ENCODE measurements at places on chromosomes 7 and 10.
A peak's percentile ranks its signal among the peaks of the same experiment; 100 is the strongest.

DNA sequence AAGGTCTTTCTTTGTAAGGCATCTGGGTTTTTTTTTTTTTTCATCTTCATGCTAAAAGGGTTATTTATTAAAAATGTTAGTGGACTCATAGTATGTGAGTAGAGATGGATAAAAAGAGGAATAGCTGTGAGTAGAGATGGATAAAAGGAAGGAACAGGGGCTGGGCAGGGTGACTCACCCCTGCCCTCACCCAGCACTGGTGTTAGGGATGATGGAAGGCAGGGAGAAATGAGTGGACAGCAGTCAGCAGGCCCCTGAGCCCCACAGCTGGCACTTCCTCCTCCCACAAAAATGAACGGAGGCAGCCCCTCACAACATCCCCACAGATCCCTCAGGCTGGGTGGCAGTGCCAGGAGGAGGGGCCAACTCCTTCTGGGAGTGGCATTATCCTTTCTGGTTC is 39.3 kb downstream of the ANTXRL start:
- no peak for DNase-seq

GRCh38 chr10:9910446-9910845 is 1107.2 kb upstream of the CELF2 start:
- DNase-seq: no peak

DNA sequence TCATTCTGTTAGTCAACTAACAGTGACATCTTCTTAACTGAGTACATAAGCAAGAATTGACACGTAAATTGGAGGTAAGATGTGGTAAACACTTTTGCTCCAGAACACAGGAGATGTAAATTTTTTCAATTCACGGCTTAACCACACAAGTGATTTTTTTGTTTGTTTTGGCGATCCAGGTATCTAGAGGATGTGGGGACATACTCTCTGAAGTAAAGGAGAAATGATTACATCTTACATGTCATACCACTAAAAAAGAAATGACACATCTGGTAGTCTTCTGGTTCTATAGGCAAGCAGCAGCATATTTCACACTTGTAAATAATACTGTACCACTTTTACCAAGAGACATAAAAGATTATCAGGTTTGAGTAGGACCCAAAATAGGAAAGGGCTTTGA is 200.3 kb upstream of the ZWINT start:
- DNase-seq: no peak

- no peak for DNase-seq
Measured at GRCh38 chr7:77313085-77313484, 103.1 kb downstream of the GSAP start.

GRCh38 chr7:156684251-156684650 is 43.7 kb downstream of the RNF32 start:
- no peak for DNase-seq

DNA sequence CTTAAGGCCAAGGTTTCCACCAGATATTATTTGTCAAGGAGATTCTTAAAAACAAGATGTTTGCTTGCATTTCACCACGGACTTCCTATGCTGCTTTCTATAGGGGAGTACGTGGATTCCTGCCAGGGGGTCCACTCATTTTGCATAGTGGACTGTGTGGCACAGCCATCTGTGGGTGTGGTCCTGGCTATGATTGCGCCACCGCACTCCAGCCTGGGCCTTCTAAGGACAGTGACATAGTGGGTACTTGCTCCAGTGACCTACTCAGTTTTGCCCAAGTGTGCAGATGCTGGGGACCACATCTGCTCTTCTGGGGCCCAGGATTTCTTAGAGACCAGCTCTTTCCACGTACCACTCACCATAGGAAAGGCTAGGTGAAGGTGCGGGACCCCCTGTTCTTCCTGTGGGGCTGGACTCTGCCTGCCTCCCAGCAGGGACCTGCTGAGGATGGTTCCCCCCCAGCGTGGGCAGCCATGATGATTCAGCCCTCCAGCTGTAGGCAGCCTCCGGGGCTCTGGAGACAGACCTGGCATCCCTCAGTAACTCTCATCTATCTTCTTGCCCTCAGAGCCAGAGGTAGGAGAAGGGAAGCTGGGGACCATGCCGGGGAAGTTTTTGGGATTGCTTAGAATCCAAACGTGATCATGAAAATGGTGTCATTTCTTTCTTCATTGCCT is 42.9 kb downstream of the HK1 start:
- no peak for DNase-seq

DNA sequence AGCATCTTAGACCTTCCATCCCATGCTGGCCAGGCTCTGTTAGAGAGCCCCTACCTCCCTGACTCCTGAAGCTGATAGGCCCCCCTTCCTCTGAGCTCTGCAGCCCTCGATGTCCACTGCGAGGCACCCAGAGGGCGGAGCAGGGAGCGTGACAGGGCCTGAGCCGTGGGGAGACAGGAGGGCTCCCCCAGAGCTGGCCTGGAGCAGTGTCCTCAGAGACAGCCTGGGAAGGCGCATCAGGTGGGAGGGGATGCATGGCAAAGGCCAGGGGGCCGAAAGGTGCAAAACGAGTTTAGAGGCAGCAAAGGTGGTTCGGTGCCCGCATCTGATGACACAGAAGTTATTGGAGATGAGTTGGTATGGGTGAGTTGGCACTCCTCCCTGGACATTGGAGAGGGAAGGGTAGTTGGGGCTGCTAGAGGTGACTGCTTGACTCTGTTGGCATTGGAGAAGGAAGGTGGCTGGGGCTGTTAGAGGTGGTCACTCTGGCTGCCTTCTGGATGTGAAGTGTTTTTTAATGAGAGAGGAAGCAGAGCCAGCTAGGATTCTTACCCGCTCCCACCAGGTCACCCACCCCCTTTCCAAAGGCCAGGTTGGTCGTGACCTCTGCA is 53.1 kb downstream of the PRF1 start:
- DNase-seq: no peak

GRCh38 chr10:100655326-100655759 is 90.0 kb upstream of the PAX2 start:
- DNase-seq: no peak

GRCh38 chr7:151228024-151228866 is 1.2 kb upstream of the ABCF2 start:
- DNase-seq: no peak

DNA sequence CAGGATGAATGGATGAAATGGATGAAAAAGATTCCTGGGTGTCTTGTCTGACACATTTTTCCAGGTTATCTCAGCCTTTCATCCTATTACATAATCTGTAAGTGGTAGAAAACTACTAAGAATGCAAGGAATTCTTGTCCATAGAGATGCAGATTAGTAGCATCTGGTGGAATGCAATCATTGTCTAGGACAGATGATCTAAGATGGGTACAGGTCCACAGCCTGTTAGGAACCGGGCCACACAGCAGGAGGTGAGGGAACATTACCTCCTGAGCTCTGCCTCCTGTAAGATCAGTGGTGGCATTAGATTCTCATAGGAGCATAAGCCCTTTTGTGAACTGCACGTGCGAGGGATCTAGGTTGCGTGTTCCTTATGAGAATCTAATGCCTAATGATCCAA is 225.0 kb downstream of the CALN1 start:
- no peak for DNase-seq

DNA sequence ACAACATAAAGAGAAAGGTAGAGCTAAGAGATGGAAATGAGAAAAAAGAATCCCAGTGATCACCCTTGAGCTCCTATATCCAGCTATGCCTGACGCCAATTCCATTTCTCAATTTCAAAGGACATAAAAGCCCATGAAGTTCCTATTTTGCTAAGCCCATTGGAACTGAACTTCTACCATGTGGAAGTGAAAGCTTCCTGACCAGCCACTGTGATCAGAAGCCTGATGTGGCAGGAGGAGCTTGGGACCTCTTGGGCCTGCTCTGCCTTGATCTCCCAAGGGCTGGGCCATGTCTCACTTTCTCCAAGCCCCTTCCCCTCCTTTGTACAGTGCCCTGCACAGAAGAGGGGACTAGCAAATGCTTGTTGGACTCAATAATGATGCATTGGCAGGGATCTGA is 52.7 kb downstream of the PRLHR start:
- DNase-seq: no peak

GRCh38 chr7:42236976-42237810 is at the start of gene GLI3:
GLI3 (minus strand) TSS chr7:42237209; CDS start chr7:42223253, 13,956 bp downstream.
- DNase-seq: peak; percentile 33

DNA sequence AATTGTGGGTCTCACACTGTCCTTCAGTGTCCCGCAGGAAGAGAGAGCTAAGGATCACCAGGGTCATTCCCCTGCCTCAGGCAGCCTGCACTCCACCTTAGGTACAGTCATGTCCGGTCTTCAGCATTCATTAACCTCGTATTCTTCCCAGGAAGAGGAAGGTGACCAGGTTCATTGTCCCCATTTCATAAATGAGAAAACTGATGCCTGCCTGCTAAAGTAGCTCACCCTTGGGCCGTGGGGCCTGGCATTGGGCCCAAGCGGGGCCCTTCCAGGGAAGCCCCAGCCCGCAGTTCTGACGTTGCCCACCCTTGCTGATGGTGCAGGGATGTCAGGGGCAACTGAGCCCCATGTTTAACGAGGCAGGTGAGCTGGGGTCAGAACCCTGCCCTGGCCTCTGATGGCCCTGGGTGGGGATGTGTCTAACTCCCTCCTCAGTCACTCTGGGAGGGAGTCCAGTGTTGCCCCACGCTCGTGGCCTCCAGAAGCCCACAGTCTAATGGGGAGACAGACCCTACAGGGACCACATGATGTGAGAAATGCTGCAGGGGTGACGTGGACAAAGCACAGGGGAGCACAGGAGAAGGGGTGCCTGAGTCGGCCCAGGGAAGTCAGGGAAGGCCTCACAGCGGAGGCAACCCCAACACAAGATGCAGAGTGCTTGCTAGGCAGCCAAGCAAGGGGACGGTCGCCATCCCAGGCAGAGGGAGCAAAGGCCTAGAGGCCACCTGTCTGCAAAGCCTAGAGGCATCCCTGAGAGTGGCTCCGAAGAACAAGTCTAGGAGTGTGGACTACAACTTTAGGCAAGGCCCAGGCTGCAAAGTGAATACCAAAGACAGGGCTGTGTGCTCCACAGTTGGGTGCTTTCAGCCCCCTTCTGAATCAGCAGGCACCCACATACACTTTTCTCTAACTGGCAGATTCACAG is 25.1 kb downstream of the DDIT4 start:
- no peak for DNase-seq

DNA sequence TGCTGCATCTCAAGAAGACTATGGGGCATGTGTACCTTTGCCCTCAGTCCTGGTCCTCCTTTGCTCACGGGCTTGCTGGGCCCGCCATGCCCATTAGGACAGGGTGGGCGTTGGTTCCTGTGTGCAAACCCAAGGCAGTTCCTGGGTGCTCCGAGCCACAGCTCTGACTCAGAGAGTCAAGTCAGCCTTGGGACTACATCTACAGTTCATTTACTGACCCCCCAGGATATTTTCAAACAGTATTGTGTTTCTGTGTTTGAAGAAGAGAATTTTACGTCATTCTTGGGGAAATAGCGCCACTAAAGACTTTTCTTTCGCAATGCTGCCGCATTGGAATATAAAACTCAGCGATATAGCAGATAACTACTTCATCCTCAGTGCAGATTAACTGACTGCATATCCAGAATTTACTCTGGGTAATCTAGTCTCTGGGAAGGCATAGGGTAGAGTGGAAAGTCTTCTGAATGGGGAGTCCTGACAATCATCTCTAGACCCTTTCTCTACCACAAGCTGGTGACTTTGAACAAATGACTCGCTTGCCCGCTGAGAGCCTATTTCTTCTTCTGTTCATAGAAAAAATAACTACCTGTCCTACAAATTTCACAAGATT is 638.9 kb upstream of the FZD8 start:
- no peak for DNase-seq

- no peak for DNase-seq
Measured at GRCh38 chr7:147646568-147646967, 944.0 kb upstream of the C7orf33 start.

- no peak for DNase-seq
Measured at GRCh38 chr7:95536656-95537311, 51.0 kb downstream of the ASB4 start.

- DNase-seq: no peak
Measured at GRCh38 chr7:108486291-108486966, 30.2 kb upstream of the NRCAM start.

GRCh38 chr7:139909379-139910050 is 80.5 kb downstream of the TBXAS1 start:
- DNase-seq: no peak

GRCh38 chr10:127648885-127649284 is 88.1 kb upstream of the FOXI2 start:
- no peak for DNase-seq

DNA sequence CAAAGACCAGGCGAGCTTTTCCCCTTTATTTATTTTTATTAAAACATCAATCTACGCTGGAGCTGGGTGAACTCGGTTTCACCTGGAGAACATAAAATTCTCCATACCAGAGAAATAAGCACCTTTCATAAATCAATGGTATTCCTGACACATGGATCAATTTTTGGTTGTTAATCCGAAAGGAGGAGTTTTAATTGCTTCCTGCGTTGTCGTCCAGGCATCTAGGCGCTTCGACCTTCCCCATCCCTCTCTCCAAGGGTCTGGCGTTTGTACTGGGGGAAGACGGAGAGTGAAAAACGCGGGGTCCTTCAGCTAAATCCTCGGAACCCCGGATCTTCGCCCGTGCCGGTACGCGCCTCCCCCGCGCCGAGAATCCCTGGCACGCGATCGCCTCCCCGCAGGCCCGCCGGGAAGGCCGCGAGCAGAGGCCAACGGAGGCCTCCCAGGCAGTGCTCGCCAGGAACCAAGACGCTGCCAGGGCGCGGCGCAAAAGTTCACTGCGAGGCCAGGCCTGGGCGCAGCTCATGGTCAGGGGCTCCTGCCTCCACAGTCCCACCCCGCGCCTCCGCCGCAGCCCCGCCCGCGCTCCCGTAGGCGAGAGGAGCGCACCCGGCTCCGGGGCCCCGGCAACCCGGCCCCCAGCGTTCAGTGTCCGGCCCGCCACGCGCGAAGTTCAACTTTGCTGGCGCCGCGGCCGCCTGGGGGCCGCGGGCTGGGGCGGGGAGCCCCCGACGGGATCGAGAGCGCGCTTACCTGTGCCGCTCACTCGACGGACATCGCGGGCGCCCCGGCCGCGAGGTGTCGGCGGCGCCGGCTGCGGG is 8.3 kb upstream of the EBF3 start:
- DNase-seq: no peak

DNA sequence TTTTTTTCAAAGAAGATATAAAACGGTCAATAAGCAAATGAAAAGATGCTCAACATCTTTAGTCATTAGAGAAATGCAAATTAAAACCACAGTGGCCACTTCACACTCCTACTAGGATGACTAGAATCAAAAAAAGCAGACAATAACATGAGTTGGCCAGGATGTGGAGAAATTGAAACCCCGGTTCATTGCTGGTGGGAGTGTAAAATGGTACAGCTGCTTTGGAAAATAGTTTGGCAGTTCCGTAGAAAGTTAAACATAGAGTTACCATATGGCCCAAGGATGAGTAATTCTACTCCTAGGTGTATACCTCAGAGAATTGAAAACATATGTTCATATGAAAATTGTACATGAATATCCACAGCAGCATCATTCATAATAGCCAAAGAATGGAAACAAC is 573.3 kb downstream of the GALNT17 start:
- peak; percentile 77 for DNase-seq

GRCh38 chr10:133329491-133330202 is 7.0 kb downstream of the CALY start:
- DNase-seq: peak; percentile 24

Measured in DMS 273 treated with DMSO at 0.1 percent for 48 hours (cell line).